ENCODE measurements at places on chromosomes 3 and 15.

DNA sequence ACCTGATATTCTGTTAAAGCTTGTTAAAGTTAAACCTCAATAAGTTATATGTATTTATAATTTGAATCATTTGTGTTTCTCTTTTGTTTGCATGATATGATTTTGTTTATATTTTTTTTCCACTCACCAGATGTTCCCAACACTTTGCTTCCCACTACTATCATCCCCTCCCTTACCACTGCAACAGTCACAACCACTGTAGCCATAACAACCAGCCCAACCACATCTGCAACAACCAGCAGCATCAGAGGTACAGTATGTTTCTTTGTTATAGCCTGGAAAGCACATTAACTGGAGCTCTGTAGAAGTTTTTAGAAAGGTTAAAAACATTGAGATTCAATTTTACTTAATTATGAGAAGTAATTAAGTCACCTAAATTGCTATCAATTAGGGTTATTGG, 1011.9 kb downstream of the VGLL3 start:
- DNase-seq, result no peak

DNA sequence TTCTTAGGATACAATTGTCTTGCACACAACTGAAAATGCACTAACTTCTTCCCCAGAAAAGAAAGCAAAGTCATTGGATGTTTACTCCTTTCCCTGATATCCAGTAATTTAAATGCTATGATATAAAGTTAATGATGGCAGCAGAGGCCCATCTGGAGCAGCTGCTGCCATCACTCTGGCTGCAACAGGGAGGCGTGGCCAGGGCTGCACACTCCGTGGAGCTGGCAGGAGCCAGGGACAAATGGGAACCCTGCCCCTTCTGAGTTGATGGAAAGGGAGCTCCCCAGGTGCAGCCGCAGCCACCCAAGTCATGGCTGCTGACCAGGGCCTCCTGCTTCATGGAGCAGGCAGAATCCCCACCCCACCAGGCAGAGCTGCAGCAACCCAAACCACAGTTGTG, 72.6 kb upstream of the ALDH1A3 start:
- DNase-seq, result no peak

GRCh38 chr15:81062937-81063336, 62.2 kb downstream of the TLNRD1 start:
- no peak for DNase-seq

DNA sequence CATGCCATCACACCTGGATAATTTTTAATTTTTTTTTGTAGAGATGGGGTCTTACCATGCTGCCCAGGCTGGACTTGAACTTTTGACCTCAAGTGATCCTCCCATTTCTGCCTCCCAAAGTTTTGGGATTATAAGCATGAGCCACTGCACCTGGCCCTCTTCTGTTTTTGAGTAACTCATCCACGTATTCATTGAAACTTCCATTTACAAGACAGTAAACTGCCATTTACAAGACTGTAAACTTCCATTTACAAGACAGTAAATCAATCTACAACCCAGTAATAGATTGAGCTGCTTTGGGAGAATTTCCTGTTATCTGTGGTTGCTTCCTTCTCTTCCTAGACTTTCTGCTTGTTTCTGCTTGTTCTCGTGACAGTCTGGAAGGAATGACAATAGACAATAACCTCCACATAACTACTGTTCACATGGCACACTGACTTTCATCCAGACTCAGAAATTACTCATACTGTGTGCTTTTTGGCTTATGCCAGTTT, 114.7 kb upstream of the CCNL1 start:
- DNase-seq, result no peak

DNA sequence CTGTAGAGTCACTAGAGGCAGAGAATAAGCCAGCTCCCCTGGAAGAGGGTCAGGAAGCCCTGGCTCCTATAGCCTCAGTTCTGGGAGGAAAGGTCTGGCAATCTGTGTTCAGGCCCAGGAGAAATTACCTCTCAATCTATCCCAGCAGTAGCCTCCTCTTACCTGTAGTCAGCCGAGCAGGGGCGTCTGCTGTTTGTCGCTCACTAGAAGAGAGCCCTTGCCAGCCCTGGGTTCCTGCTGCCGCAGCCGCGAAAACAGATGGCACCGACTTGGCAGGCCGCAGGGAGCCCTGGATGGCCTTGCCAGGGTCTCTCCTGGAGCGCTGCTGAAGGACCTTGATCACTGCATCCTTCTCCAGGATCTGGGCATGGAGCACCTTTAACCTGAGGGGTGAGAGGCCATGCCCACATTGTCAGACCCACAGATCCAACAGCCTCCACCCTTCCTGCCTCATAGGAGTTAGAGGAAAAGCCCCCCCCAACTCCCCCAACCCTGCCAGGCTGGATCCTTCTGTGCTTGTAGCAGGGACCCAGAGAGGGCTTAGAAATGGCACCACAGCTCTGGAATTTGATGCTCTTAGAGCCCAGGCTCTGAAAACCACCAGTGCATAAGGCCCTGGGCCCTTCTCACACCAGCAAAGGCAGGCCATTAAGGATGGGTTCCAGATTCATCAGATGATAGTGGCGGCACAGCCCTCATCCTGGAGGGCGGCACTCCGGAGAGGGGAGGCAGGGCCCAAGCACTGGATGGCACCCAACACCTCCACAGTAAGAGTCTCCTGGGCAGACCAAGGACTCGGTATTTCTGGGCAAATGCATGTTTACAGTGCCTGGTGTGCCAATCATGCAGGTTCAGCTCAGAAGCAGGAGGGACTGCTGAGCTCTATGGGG, 14.9 kb downstream of the AMOTL2 start:
- no peak for DNase-seq

- no peak for DNase-seq
Measured at GRCh38 chr15:45637141-45637540, 2.3 kb downstream of the SQOR start.

- DNase-seq, result no peak
Measured at GRCh38 chr3:113981803-113982202, 34.0 kb downstream of the ZDHHC23 start.

GRCh38 chr3:24154781-24155180, 209.7 kb downstream of the NR1D2 start:
- no peak for DNase-seq
